ENCODE measurements at places on chromosomes 2 and 18. TPM values are rescaled to one million over a fixed set of nuclear protein-coding genes. Genes with fewer than 3 reads are reported as not detected.

DNA sequence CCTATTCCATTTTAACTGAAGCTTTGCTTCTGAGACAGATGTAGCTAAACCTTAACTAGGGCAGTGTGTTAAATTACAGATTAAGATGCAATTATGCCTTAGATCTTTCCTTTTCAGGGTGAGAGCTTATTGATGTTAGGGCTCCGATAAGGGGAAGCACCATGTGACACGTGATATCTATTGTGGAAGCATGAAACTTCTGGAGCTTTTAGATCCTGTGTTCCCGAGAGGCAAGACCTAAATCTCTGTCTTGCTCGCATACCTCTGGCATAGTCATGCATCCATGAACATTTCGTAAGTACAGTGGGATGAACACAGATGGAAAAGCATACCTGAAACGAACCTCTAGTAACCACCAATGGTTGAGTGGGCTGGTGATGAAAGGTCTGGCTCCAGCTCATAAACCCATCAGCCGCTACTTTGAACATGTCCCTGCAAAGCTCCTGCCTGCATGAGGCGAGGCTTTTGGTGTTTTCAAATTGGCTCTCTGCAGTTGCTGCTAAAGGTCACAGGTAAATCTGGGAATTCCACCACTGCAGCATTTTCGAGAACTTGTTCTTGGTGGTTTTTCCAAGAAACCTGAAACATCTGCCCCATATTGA, 3.7 kb upstream of the NRP2 start:
- no peak for DNase-seq

- DNase-seq = no peak
These were observed 946.3 kb upstream of the LRATD1 start for GRCh38 chr2:13686262-13686661.

- no peak for DNase-seq
These were observed 407.6 kb upstream of the SPHKAP start for GRCh38 chr2:228589115-228589514.

- DNase-seq = no peak
These were observed 612.9 kb upstream of the POU3F3 start for GRCh38 chr2:104240984-104241383.

DNA sequence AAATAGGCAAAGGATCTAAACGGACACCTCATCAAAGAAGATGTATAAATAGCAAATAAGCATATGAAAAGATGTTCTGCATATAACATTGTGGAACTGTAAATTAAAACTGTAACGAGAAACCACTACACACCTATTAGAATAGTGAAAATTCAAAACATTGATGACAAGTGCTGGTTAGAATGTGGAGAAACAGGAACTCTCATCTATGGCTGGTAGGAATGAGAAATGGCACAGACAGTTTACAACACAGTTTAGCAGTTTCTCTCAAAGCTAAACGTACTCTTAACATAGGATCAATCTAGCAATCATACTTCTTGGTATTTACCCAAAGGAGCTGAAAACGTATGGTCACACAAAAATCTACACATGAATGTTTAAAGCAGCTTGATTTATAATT, 126.2 kb downstream of the TRIB2 start:
- no peak for DNase-seq

- DNase-seq = no peak
These were observed 405.8 kb downstream of the EPHA4 start for GRCh38 chr2:221166292-221166691.

- no peak for DNase-seq
These were observed 43.8 kb downstream of the OSBPL6 start for GRCh38 chr2:178238154-178238521.

DNA sequence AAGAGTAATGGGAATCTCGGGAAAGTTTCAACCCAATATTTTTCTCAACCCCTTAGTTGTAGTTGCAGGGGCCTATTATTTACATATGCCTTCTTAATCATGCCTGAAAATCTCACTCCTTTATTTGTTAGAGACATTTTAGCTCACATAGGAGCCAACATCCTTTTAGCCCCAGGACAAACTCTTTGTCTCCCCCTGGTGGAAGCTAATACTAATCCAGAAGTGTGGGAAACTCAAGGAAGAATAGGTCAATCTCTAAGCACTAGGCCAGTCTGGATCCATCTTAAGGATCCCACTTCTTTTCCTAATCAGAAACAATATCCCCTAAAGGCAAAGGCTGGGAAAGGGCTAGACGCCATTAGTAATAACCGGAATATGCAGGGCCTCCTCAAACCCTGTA, 550.9 kb upstream of the PKDCC start:
- DNase-seq = no peak

- no peak for DNase-seq
These were observed 21.3 kb upstream of the BOD1L2 start for GRCh38 chr18:57125627-57126026.

- no peak for DNase-seq
These were observed 718.7 kb upstream of the FAM98A start for GRCh38 chr2:34317797-34318196.

The MYOM1 gene
- total RNA-seq = 2.8 TPM

The ATP6V1B1 gene
- not detected for total RNA-seq

The ALK gene
- total RNA-seq = not detected

The SAG gene
- total RNA-seq = 1.8 TPM

The AAMP gene
- total RNA-seq = 96.1 TPM

The GNAL gene
- total RNA-seq = 2.6 TPM

The G6PC2 gene
- total RNA-seq = 0.11 TPM

The POTEC gene
- total RNA-seq = not detected

The DPP4 gene
- 25.5 TPM for total RNA-seq

The ANKRD30B gene
- total RNA-seq = 0.32 TPM

All from colonic mucosa (tissue), 4 donors.